ENCODE measurements at places on chromosomes 3 and 15.

GRCh38 chr15:78212546-78213424 lies 21.6 kb downstream of the ACSBG1 start:
- peak; percentile 60 for DNase-seq

- DNase-seq = no peak
Measured at GRCh38 chr3:149673393-149673792, 15.6 kb upstream of the WWTR1 start.

DNA sequence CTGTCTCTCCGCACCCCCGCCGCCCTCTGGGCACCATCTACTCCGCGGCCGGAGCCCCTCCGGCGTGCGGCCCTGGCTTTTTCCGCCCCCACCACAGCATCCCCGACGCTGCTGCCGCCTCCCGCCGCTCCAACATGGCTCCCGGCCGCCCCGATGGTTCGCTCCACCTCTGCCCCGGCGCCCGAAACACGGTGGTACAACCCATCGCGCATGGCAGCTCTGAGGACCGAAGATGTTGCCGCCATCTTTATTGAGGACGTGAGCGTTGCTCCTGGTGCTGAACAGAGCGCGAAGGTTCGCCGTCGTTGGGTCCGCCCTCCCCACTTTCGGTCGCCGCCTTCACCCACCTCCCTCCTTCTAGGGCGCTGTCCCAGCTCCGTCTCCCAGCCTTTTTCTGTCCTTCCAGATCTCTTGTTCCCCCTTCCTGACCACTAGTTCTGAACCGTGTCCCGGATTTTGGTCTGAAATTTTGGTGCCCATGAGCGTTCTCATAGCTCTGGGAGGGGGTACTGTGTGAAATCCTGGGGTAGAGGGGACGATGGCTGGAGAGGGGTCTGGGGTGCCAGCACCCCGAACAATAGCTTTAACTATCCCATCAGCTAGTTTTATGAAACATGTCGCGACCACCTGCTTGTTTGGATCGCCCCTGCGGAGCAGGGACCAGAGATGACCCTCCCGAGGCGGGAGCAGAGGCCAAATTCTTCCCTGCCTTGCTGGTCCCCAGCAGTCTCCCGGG lies at the start of gene CELSR3:
Gene CELSR3, minus strand, starts transcription at position 134 of the 736 bp plus-strand sequence. CDS start 252 bp downstream, outside the sequence.
- DNase-seq = peak; percentile 80

DNA sequence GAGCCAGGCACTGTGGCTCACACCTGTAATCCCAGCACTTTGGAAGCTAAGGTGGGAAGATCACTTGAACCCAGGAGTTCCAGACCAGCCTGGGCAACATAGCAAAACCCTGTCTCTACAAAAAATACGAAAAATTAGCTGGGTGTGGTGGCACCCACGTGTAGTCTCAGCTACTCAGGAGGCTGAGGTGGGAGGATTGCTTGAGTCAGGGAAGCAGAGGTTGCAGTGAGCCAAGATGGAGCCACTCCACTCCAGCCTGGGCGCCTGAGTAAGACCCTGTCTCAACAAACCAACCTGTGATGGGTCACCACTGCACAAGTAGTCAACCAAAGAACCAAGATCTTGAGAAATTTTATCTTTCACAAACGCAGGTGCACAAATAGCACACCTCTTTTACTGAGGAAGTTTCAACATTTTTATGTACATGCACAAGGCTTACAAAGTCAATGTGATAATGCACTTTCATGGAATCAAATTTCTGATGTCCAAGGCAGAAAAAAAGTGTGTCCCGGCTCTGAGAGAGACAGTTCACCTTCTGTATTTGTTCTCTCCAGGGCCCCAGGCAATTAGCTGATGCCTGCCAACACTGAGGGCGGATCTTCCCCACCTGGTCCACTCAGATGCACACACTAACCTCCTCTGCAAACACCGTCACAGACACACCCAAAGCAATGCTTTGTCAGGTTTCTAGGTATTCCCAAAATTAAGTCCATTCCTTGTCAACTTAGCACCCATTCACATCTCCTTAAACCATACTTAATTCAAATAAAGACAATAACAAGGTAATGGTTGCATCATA lies 12.4 kb downstream of the ACAA1 start:
- DNase-seq = no peak

- DNase-seq = no peak
Measured at GRCh38 chr3:15292765-15293522, 39.4 kb downstream of the SH3BP5 start.

DNA sequence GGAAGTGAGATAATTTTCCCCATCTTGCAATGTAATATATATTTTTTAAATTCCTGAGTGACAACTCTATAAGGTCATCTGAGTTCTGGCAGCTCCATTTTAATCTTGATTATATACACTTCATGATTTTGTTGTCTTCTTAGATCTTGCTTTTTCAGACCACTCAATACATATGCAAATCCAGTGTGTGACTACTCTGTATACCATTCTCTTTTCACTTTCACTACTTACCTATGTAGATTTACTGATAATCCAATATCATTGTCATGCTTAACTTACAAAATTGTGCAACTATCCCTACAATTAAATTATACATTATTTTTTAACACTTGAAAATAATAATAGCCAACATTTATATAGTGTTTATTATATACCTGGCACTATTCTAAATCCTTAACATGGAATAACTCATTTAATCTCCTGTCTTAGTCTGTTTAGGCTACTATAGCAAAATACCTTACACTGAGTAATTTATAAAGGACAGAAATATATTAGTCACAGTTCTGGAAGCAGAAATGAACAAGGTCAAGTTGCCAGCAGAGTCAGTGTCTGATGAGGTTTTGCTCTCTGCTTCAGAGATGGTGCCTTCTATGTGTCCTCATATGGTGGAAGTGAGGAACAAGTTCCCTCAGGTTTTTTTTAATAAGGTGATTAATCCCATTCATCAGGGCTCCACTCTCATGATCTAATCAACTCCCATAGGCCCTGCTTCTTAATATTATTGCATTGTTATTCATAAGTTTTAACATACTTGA lies 338.5 kb downstream of the TUSC7 start:
- DNase-seq = no peak

DNA sequence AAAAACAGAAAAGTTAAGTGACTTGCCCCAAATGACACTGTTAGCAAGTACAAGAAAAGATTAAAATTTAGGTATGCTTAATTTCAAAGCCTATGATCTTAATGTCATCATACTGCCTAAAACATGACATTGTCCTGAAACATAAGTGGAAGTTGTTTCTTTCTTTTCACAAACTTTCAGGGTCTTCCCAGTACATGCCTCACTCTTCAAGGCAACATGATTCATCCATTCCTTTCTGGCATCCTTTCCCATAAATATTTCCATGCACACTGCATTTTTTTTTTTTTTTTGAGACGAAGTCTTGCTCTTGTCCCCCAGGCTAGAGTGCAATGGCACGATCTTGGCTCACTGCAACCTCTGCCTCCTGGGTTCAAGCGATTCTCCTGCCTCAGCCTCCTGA lies 42.5 kb upstream of the KPNA4 start:
- no peak for DNase-seq

DNA sequence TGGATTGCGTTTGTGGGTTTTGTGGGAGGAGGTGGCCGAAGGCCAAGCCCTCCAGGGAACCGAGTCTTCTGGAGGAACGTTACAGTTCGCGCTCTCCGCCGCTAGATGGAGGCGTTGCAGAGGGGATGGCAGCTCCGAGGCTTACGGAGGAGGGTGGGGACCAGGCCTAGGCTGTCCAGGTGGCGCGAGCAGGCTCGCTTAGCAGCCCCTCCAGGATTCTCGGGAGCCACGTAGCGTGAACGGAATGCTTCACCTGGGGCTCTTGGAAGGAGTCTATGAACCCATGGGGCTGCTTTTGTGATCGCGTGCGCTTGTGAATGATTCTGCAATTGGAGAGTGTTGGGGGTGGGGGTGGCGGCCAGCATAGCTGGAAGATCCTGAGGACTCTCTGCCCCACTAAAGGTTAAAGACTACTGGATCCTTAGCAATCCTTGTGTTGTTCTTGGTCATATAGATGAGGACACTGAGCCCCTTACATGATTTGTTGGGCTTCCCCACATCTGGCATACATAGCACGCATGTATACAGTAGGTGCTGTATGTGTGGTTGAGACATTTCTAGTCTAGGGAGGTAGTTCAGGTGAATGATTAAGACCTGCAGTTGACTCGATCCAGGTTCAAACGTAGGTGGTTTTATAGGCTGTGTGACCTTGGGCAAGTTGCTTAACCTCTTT lies 25.7 kb downstream of the FAM3D start:
- peak; percentile 43 for DNase-seq

DNA sequence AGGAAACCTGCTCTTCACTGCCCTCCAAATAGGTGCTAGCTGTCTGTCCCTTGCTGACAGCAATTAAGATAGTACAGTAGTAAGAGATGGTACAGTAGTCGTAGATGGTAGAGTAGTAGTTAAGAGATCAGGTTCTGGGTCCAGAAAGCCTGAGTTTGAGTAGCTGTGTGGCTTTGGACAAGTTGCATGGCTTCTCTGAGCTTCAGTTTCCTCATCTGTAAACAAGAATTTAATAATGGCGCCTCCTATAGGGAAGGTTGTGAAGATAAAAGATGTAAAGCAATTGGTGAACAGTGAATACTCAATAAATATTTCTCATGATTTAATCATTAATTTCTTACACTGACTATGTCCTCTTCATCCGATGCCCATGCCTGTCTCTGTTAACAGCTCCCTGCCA lies 86.9 kb upstream of the BCL6 start:
- no peak for DNase-seq

- DNase-seq = no peak
Measured at GRCh38 chr15:83404121-83404520, 43.0 kb upstream of the SH3GL3 start.

DNA sequence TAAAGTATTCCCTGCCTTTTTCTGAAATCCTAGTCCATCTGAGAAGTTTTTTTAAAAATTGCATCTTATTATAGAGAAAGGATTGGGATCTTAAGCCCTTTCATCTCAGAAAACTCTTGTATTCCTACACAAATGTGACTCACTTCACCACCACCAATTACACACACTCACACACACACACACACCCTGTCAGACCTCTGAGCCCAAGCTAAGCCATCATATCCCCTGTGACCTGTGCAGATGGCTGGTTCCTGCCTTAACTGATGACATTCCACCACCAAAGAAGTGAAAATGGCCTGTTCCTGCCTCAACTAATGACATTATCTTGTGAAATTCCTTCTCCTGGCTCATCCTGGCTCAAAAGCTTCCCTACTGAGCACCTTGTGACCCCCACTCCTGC lies 1181.9 kb downstream of the ROBO2 start:
- no peak for DNase-seq

GRCh38 chr3:169311860-169312259 lies 351.7 kb downstream of the MECOM start:
- DNase-seq = no peak

Measured in globus pallidus (tissue), 1 donor.